ENCODE measurements at places on chromosomes 5 and 9.

- DNase-seq, result no peak
Measured at GRCh38 chr5:166529200-166529599, 1762.2 kb upstream of the WWC1 start.

DNA sequence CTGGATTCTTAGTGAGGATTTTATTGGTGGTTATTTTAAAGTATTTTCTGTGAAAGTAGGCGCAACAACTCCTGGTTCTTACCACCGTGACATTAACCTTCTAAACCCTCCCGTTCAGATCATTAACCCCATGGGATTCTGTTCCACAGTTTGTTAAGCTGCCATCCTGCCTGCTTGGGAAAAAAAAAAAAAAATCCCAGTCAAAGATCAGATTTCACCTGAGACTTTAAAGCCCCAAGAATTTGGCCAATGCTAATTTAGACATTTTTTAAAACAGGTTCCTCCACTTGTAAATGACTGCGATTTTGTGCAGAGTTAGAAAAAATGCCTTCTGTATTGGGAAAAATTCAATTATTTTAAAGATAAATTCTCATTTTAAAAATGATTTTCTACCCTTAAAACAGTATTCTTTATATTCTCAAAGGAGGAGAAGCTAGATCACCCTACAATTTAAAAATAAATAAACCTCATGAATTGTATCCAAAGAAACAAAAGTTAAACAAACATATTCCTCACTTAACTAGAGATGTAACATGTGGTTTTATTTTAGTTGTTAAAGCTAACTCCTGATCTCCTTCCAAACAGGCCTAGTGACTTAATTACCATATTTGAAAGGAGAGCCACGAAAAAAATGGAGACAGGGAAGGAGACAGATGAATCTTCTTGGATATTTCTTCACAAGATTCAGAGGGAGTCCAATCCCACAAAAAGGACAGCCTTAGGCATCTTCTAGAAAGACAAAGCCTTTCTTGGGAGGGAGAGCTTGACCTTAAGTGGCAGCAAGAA, 93.1 kb upstream of the IFNK start:
- no peak for DNase-seq

- DNase-seq, result no peak
Measured at GRCh38 chr5:176157656-176158055, 80.6 kb upstream of the SIMC1 start.

GRCh38 chr5:18465833-18466681, 831.8 kb downstream of the TAF11L14 start:
- DNase-seq, result peak; percentile 36

DNA sequence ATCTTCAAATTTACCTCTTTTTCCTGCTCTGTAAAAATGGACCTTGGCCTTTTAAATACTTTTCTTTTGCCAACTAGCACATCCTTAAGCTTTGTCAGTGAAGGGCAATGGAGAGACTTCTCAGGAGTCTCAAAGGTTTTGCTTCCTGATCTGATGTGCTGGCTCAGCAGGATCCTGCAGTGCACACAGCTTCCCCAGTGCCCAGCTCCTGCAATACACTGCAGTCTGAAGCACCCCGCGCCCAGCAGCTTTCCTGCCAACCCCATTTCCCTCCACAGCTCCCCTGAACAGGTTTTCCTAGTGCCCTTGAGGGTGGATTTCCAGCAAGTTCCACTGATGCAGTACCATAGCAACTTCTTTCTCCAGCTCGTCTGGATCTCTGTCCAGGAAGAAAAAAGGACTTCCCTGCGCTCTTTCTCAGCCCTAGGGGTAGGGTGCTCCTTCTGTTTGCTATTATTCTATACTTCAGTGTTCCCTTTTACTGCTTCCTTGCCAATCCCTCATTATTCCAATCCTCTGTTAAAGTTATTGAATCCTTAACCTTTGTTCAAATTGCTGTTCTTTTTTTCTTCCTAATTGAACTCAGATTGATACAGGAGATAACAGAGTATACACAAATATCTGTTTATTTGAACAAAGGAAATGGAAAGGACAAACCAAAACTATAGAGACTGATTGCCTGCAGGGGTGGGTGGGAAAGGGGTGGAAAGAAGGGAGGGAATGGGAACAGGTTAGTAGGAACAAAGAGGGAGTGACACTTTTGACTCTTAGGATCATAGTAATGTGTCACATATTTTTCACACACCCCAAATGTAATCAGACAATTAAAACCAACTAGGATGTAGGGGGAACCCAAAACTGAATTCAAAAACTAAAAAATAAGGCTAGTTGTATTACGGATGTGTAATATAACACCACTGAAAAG, 8.5 kb downstream of the SNAPC3 start:
- DNase-seq, result no peak
